Renal cortex interstitium (tissue), 15 donors: ENCODE measurements at places on chromosomes 12 and 14.

DNA sequence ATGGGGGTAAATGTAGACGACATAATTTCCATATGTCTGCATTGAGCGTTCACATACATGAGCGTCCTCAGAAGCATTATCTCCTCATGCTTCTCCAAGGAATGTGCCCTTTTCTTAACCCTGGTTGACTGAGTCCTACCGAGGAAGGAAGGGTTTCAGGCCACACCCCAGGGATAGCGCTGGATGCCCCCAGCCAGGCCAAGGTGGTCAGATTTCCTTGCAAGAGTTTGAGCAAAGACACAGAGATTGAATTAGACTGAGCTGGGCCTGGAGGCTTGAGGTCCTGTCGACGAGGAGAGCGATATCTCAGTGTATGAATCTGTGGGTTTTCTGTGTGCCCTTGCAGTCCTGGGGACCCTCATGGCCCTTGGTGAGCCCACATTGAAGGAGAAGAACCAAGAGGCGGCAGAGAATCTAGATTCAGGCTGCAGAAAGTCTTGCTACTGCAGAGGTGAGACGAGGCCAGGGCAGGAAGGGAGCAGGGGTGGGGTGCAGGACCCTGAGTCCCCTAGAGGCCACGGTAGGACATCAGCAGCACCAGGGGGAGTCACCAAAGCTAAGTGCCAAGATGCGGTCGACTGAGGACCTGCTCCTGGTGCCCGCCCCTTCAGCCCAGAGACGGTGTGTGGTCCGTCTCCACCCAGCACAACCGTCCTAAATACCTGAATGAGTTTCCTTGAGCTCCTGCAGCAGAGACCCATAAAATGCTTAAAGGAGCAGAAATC is 94.7 kb upstream of the DIO3 start:
- DNase-seq = no peak

DNA sequence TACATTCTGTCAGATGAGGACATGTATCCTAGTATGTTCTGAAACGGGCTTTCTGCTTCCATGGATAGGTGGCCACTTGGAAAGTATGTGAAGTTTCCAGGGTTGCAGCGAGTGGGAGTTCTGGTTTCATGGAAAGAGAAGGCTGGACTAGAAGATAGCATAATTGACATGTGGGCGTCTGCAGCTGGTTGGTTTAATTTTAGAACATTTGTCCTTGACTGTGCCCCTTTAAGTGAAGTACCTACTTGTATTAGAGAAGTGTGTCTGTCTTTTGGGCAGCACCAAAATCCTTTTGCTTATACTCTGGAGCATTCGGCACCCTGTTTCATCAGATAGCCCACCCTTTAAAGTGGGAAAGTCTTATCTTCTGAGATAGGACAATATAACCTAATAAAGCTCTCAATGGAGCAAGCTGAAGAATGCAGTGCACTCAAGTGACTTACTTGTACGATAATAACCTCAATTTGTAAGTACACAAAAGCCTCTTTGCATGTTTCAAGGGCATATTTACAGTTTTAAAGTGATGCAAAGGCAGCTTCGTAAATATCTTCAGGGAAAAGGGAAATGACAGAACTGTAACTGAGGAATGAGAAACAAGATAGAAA is 35.2 kb downstream of the NTN4 start:
- no peak for DNase-seq

DNA sequence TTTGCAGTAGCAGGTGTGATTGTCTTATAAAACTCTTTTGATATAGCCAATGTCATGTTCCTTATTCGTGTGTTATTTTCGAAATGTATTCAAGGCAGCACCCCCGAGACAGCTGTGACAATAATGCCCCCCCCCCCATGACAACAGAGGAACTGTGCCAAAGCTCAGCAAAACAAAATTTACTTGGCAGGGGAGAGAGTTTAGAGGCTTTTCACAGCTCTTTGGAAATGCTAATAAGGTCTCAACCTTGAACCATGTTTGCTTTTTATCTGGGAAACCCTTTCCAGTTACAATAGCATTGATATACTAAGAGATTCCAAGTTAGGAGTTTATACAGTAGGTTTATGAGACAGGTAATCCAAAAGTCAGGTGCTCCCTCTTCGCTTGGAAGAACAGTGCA is 56.4 kb upstream of the USP44 start:
- no peak for DNase-seq

DNA sequence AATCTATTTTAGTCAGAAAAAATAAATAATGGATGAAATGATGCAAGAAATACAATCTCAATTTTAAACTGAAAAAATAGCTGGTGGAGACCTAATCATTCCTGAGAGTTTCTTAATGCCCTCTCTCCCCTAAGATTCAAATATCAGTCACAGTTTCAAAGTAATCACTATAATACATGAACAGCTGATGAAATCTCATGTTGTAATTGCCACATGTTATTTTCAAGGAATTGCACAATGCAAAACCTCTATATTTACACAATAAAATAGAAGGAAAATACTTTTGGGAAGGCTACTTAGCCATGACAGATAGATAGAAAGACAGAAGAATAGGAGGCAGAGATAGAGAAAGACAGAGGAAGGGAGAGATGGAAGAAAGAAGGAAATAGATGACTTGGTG is 18.2 kb downstream of the IFNG-AS1 start:
- no peak for DNase-seq

- DNase-seq = no peak
Observed at GRCh38 chr12:59388694-59389093, 207.1 kb upstream of the SLC16A7 start.

DNA sequence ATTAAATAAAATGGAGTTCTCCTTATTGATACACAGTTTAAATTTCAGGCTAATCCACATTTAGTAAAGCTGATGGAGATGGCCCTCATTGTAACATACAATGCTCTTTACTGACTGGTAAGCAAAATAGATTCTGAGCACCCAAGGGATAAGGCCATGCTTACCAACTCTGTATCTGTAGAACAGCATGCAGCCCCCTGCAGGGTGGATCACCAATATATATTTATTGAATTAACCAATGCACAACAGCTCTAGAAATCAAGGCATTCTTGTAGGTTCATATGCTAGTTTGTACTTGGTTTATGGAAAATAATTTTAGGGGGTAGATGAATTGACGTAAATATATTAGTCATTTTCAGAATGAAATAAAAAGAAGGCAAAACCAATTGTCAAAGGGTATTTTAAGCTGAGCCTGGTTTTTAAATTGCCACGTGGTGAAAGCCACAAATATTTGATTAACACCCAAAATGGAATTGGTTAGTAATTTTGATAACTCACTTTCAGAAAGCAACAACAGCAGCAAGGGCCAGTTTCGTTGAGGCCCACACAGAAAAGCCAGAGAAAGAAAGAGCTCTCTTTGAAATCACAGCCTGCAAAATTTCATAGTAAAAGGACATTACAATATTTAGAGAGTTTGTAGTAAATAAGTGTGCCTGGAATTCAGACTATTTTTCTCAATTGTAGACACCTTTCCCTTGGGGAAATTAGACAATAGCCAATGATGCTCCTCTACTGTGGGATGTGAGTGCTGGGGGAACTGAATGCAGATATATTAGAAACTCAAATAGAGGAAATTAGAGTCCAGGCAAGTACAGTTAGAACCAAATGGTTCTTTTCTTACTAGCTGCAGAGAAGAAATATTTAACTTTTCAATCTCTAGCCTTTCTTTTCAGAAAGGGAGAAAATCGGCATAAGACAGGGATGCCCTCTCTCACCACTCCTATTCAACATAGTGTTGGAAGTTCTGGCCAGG is 216.2 kb upstream of the ABCD2 start:
- no peak for DNase-seq
